Activated CD4-positive, alpha-beta memory T cell treated with anti-CD3 and anti-CD28 coated beads, Interleukin-2, amount 10 ng/mL, durations not matched to agents 7 days and 5 days (primary cell): ENCODE measurements at places on chromosomes 1 and 21. TPM values are rescaled to one million over a fixed set of nuclear protein-coding genes. Genes with fewer than 3 reads are reported as not detected.

SNRPE gene
- total RNA-seq: 151 TPM

CLCA4 gene
- not detected for total RNA-seq

F3 gene
- total RNA-seq: 0.15 TPM

DENND2C gene
- 0.83 TPM for total RNA-seq

SAMSN1 gene
- total RNA-seq: 91.0 TPM

TLCD4 gene
- 0.03 TPM for total RNA-seq

ELAPOR1 gene
- total RNA-seq: 4.1 TPM

ENAH gene
- total RNA-seq: not detected

KCNQ4 gene
- total RNA-seq: 0.60 TPM

ZBTB8B gene
- not detected for total RNA-seq

CACHD1 gene
- 0.05 TPM for total RNA-seq

SPRR2G gene
- total RNA-seq: not detected

WNT4 gene
- not detected for total RNA-seq

PADI4 gene
- not detected for total RNA-seq
